HFFc6 (cell line): ENCODE measurements at places on chromosomes 4 and X. TPM values are rescaled to one million over a fixed set of nuclear protein-coding genes. Genes with fewer than 3 reads are reported as not detected.

The INPP4B gene
- 35.6 to 48.9 TPM (median 42.6 TPM) in 3 replicates for total RNA-seq

The CCDC158 gene
- not detected in 3 replicates for total RNA-seq

The BRS3 gene
- not detected in 3 replicates for total RNA-seq

The MAML3 gene
- 1.2 to 1.8 TPM (median 1.4 TPM) in 3 replicates for total RNA-seq

The SH2D1A gene
- total RNA-seq = not detected in 3 replicates

The HS3ST1 gene
- not detected in 3 replicates for total RNA-seq

The DNASE1L1 gene
- 84.3 to 98.8 TPM (median 92.0 TPM) in 3 replicates for total RNA-seq

The SHROOM3 gene
- total RNA-seq = 41.3 to 92.3 TPM (median 58.5 TPM) in 3 replicates

The RPS6KA6 gene
- 5.3 to 7.7 TPM (median 5.5 TPM) in 3 replicates for total RNA-seq

The IL13RA1 gene
- total RNA-seq = 59.6 to 69.6 TPM (median 66.5 TPM) in 3 replicates

The WDR1 gene
- total RNA-seq = 654 to 771 TPM (median 764 TPM) in 3 replicates

The SYTL5 gene
- 0.17 to 0.21 TPM (median 0.18 TPM) in 3 replicates for total RNA-seq

The CTAG1B gene
- total RNA-seq = not detected in 3 replicates

The PRDM8 gene
- 17.3 to 25.1 TPM (median 21.6 TPM) in 3 replicates for total RNA-seq

The TLR2 gene
- not detected in 3 replicates for total RNA-seq

The ARFIP1 gene
- 36.2 and 36.9 TPM in 2 replicates for total RNA-seq

The BMX gene
- total RNA-seq = not detected in 3 replicates

- no peak for DNase-seq
These were observed 46.8 kb downstream of the HTRA3 start for GRCh38 chr4:8316251-8316771.

DNA sequence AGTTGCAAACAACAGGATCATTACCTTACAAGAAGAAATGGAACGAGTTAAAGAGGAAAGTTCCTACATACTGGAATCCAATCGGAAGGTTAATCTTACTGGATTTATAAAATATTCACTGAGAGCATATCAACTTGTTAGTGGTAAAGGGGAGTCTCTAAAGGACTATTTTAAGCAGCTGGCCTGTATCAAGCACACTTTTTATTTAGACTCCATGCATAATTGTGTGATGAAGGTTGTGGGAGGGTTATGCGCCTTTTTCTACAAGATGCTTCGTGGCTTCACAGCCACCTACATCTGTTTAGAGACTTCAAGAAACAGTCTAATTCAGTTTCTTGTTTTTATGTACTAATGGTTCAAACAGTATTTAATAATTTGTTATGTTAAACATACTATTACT is 56.6 kb downstream of the GRSF1 start:
- DNase-seq = no peak

GRCh38 chr4:155009288-155009687 is 199.1 kb upstream of the NPY2R start:
- no peak for DNase-seq

GRCh38 chr4:47106561-47106960 is 75.2 kb downstream of the GABRB1 start:
- no peak for DNase-seq

- no peak for DNase-seq
These were observed 19.0 kb downstream of the FAM47E start for GRCh38 chr4:76270244-76271175.

DNA sequence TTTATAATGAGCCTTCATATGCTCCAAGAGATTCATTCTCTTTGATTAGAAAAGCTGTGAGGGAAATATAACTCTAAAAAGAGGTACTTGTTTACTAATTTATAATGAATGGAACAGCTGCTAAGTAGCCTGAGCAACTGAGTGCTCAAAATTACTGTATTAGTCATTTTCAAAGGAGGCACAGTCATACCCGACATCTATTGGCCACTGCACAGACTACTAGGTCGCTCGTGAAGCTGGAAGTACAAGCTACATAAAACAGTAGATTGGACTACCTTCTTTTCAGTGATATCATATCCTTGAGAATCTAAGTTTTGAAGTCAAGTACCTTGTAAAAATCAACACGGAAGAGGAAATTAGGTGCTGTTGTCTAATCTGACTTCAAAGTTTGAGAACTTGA is 52.0 kb upstream of the GLRB start:
- DNase-seq = no peak

- DNase-seq = no peak
These were observed 631 bp downstream of the TMEM47 start for GRCh38 chrX:34656467-34656841.

GRCh38 chr4:128854433-128854832 is 44.9 kb downstream of the JADE1 start:
- peak; percentile 59 for DNase-seq

GRCh38 chrX:148270499-148270898 is 229.9 kb upstream of the AFF2 start:
- no peak for DNase-seq

- no peak for DNase-seq
These were observed 3.2 kb downstream of the RAB33A start for GRCh38 chrX:130174937-130175336.

DNA sequence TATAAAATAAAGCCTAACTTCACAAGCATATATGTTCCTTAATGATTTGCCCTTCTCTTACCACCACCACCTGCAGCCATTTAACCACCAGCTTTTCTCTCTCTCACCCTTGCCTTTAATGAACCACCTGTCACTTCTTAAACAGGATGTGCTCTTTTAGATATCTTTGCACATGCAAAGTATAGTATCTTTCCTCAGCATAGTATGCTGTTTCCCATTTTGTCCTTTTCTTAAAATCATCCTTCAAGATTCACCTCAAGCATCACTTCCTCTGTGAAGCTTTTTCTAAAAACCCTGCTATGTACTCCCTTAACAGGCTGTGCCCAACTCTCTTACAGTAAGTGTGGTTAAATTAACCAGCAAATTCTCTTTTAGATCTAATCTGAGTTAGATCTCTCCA is 8.2 kb upstream of the CNOT6L start:
- DNase-seq = no peak

DNA sequence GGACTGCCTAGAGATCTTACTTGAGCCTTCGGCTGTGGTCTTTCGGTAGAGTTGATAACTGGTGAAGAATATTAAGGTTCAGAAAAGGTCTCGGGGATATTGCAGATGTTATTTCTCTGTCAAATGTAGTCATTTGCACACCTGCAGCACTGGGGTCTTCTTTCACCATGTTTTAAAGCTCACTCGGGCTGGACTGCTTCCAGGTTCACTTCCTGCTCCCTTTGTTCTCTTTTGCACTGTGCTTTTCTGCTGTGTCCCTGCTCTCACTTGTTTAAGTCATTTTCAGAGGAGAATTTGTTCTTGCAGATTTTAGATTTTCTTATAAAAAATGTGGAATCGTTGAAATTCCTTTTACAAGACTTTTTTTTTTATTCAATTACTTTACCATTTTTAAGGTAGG is 68.5 kb downstream of the BMPR1B start:
- no peak for DNase-seq

- no peak for DNase-seq
These were observed 45.8 kb downstream of the MGARP start for GRCh38 chr4:139234253-139234652.

DNA sequence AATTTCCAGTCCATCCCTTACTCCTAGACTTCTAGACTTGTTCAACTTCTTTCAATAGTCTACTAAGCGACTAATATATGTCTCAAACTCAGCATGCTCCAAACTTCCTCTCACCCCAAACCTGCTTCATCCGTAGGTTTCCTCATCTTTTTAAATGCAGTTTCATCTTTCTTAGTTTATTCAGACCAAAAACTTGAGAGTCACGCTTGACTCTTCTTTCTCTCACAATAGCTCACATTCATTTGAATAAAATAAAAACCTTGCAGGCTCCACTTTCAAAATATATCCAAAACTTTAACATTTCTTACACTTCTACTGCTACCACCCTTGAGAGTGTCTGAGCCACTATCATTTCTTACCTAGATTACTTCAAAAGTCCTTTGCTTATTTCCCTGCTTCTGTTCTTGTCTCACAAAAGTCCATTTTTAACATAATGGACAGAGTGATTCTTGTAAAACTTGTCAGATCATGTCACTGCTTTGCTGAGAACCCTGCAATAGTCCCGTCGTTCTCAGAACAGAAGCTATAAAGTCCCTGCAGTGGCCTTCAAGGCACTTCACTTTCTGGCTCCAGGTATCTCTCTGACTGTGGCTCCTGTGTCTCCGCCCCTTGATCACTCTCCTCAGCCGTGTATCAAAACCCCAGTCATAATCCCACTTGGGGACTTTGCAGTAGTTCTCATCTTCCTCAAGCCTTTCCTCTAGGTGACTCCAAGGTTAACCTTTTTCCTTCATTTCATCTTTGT is 167.6 kb downstream of the ARHGAP24 start:
- DNase-seq = no peak

DNA sequence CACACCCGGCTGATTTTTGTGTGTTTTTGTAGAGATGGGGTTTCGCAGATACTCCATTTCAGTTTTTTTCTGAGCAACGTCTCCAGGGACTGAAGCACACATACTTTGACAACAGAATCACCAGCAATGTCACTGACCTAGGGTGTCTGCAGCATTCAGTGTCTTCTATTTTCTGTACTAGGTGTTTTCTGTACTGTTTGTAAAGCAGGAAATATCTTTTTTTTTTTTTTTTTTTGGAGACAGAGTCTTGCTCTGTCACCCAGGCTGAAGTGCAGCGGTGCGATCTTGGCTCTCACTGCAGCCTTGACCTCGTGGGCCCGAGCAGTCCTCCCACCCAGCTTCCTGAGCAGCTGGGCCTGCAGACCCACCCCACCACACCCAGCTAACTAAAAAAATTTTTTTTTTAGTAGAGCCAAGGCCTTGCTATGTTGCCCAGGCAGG is 8.9 kb downstream of the ADD1 start:
- no peak for DNase-seq

GRCh38 chr4:102493794-102494193 is 7.4 kb upstream of the NFKB1 start:
- DNase-seq = no peak

GRCh38 chr4:154464654-154465053 is 26.9 kb downstream of the DCHS2 start:
- DNase-seq = no peak

DNA sequence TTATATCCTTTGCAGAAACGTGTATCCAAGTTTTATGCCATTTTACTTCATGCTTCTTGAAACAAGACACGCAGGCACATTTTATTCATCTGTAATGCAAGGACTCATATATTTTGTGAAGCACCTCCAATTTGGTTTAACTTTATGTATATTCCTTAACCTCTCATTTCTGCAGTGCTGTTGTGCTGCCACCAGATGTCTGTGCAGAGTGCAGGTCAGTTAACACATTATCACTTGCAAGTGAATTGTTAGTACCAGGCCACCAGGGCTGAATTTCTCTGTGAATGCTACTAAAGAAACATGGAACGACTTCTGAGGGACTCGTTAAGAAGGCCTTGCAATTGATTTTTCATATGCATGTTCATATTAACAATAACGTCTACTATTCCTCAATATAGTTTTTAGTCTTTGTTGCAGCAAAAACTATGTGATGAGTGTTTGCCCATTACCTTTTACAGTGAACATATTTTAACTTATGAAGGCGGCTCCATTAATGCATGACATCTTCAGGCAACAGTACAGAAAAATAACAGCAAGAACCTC is 770.3 kb downstream of the NLGN4X start:
- no peak for DNase-seq

DNA sequence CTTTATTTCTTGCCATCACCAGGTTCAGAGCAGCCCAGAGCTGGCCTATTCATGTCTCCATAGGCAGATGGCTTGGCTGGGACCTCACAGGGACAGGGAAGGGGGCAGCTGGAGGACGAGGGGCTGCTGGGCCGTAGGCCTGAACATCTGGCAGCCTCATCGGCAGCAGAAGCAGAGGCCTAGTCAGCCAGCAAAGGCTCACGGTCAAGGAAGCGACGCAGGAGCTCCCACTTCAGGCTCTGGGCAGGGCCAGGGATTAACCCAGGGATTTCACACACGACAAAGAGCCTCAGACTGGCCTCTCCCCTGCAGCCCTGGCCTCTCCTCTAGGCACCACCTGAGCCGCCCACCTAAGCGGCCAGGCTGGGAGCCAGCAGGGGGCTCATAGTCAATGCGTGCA is 46.0 kb upstream of the MAN2B2 start:
- DNase-seq = no peak

- no peak for DNase-seq
These were observed 6.5 kb downstream of the RNF150 start for GRCh38 chr4:141126769-141127168.

DNA sequence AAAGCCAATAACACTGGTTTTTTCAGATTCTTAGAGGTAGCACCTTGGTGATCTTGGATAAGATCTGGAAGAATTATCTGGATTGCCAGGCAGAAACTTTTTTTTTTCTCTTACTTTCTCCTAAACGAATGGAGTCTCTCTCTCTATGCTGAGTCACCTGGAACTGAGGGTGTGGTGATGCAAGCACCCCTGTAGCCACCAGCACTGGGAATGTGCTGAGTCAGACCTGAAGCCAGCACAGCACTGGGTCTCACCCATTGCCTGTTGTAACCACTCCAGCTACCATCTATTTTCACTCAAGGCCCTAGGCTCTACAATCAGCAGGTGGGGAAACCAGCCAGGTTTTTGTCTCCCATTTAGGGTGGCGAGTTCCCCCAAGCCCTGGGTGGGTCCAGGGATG is 923.8 kb downstream of the RAPGEF2 start:
- DNase-seq = no peak

GRCh38 chr4:123023647-123024046 is 101.2 kb upstream of the NUDT6 start:
- no peak for DNase-seq

- no peak for DNase-seq
These were observed 89.1 kb downstream of the SLC16A2 start for GRCh38 chrX:74510401-74510800.

- no peak for DNase-seq
These were observed 94.1 kb upstream of the FAM9B start for GRCh38 chrX:9127986-9128385.

GRCh38 chr4:112145790-112146501 is 692 bp downstream of the FAM241A start:
- peak; percentile 16 for DNase-seq

DNA sequence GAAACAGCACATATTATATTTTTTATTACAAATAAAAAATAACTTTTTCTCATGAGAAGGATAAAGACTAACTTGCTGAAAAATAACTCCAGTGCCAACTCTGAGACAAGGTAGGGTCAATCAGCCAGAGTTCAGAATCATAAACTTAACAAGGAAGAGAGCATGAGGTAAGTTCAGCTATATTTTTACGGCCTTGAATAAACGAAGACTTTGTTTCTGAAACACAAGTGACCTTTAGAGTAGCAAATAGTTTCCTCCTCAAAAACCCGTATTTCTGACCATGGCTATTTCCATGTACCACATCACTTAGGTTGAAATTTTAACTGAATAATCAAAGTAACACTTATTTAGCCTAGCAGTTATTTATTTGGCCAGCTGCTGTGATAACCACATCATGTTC is 45.5 kb downstream of the PRDM5 start:
- DNase-seq = no peak

- DNase-seq = no peak
These were observed 166.0 kb downstream of the FRMPD4 start for GRCh38 chrX:12304261-12304660.
